ENCODE measurements at places on chromosomes 11 and 22.

DNA sequence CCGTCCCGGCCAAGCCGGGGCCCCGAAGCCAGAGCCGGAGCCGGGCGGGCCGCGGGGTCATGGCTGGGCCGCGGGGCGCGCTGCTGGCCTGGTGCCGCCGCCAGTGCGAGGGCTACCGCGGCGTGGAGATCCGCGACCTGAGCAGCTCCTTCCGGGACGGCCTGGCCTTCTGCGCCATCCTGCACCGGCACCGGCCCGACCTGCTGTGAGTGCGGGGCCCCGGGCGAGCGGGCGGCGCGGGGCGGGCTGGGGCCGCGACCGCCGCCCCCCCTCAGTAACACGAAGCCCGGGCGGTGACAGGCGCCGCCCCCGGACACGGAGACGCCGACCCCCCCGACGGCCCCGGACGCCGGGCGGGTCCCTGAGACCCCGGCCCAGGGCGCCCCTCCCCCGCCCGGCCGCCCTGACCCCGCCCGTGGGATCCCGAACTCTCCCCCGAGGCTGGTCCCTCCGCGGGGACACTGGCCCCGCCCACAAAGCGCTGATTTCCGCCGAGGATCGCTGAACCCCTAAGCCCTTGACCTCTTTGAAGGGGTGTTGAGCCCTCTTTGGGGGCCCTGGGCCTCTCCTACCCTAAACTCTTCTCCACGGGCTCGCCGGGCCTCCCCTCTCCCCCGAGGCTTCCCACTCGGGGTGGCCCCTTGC lies 389 bp downstream of the MICALL1 start:
- DNase-seq = no peak

DNA sequence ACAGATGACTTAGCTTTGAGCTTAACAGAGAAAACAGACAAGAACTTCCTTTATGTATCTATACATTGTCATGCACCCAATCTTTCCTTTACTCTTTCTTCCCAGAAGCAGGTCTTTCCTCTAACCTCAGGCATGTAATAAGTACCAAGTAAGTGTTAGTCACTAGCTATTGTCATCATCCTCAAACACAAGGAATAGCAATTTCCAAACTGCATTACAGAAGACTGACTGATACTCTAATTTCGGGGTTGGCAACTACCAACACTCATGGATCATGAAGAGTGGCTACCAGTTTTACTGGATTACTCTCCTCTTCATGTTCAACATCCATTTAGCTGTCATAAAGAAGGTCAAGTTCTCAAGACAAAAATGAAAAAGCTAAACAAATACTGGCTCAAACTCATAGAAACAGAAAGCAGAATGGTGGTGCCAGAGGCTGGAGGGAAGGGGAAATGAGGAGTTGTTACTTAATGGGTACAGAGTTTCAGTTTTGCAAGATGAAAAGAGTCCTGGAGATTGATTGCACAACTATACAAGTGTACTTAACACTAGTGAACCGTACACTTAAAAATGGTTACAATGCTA lies 111.6 kb downstream of the SIK3 start:
- DNase-seq = peak; percentile 12

DNA sequence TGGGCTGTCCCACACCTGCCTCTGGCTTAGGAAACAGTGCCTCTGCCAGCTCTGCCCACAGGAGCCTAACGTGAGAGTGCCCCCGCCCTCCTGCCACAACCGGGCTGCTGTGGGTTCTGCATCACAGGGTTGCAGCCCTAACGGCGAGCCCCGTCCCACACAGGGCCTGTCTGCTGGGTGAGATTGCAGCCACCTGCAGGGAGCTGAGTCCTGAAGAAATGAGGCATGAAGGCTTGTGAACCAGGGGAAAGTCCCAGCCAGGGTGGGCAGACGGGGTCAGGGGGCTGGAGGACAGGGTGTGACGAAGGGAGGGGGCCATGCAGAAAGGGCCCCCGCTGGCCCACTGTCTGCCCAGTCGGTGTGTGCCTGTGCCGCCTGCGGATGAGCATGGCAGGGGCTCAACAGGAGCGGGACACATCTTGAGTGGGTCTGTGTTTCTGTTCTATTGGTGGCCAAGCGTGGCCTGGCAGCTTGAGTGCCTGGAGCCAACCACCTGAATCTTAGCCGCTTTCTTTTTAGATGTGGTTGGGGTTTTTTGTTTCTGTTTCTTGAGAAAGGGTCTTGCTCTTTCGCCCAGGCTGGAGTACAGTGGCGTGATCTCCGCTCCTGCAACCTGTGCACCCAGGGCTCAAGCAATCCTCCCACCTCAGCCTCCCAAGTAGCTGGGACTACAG lies 38.9 kb downstream of the CTTN start:
- DNase-seq = no peak

- DNase-seq = no peak
These were observed 16.9 kb upstream of the TMPRSS6 start for GRCh38 chr22:37126383-37126782.

DNA sequence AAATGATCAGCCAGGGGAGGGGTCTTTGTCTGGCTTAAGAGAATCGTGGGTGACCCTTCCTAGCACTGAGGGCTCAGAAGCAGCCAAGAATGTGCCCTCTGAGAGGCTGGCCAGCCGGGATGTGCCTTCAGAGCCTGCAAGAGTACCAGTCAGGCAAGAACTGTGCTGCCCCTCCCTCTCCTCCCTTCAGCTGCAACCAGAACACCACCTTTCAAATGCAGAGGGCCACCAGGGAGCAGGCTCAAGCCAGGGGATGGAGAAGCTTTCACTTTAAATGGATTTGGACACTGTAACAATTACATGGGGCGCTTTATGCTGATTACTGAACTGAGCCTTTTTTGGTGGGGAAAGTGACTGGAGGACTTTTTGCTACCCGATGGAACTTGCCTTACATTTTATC lies 44.9 kb upstream of the TENM4 start:
- no peak for DNase-seq

DNA sequence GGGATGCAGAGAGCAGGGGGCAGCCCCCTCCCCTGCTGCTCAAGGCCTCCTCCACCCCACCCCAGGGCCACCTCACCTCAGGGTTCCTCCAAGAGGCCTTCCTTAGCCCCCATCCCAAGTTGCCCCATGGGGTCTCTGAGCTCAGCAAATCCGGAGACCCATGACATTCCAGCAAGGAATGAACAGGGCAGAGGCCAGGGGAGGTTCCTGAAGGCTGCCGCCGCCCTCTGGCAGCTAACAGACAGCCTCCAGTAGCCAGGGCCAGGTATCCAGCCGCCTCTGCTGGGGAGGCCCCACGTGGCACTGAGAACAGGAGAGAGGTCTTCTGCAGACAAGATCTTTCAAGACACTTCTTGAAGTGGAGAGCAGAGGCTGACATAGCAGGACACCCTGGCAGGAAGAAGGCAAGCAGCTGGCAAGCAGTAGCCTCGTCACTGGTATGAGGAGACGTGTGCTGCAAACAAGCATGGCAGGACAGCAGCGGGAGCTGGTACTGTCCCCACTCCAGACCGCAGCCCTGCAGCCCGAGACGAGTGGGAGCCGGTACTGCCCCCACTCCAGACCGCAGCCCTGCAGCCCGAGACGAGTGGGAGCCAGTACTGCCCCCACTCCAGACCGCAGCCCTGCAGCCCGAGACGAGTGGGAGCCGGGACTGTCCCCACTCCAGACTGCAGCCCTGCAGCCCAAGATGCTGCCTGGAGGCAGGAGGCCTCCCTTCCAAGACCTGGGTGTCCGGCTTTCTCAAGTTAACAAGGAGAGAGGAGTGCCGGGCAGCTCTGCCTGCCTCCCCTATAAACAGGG lies 190.6 kb downstream of the IGLL1 start:
- DNase-seq = no peak

GRCh38 chr11:65316227-65317024 lies 1.8 kb downstream of the CDC42EP2 start:
- DNase-seq = no peak

- DNase-seq = no peak
These were observed 120.8 kb upstream of the APOA1 start for GRCh38 chr11:116958246-116958645.

DNA sequence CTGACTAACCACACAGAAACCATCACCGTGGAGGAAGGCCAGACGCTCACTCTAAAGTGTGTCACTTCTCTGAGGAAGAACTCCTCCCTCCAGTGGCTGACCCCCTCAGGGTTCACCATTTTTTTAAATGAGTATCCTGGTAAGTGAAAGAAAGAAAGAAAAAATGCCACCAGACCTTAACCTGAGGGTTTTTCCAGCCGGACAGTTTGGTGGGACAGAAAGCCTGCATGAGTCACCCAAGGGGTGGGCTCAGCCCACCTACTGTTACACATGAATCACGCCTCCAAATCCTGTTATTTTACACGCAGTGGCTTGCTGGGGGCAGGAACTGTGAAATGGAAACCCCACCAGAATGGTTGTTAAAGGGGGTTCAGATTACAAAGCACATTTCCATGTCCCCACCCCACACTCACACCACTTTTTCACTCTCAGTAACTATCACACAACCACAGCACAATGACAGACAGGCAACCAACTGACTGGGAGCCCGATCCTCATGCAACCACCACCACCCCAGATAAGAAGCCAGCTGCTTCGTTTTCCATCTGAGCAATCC lies 11.9 kb downstream of the CRTAM start:
- no peak for DNase-seq

DNA sequence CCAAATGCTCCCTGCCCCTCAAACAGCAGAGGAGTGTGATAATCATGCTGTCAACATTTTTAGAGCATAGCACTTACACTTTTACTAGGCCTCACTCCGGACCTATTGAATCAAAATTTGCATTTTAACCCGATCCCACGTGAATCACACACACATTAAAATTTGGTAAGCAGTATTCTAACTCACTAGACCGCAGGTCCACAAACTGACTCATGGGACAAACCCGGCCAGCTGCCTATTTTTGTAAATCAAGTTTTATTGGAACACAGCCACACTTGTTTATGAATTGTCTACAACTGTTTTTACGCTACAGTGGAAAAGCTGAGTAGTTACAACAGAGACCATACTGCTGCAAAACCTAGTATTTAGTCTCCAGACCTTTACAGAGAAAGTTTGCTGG lies 43.3 kb downstream of the SNX19 start:
- DNase-seq = no peak

GRCh38 chr22:44357296-44357965 lies 44.7 kb upstream of the SHISAL1 start:
- no peak for DNase-seq

DNA sequence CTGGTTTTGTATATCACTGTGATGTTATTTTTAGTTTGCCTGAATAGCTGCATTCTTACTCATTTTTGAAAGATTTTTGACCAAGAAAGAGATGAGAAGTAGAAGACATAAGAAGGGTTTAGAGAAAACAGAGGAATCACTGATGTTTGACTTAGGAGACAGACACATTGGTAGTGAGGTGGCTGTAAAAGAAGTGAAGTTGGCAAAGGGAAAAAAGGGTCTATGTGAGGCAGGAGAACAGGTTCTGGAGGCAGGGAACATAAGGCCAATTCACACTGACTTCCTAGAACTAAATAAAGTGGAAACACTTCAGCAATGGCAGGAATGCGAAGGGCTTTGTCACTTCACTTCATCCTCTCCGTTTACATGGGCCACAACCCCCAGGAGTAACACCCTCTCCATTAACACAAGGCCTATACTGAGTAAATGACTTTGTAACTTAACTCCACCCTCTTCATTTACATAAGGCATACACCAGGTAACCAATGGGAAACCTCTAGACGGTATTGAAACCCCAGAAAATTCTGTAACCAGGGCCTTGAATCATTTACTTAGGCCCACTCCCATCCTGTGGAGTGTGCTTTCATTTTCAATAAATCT lies 36.5 kb downstream of the CTSC start:
- no peak for DNase-seq

DNA sequence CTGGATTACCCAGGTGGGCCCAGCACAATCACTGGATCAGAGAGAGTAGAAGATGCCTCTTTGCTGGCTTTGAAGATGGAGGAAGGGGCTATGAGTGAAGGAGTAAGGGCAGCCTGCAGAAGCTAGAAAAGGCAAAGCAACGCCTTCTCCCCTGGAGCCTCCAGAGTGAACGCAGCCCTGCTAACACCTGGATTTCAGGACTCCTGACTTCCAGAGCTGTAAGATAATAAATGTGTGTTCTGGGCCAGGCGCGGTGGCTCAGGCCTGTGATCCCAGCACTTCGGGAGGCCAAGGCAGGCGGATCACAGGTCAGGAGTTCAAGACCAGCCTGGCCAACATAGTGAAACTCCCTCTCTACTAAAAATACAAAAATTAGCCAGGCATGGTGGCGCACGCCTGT lies 102.4 kb downstream of the MORC2 start:
- DNase-seq = no peak

- DNase-seq = no peak
These were observed 307.7 kb downstream of the JRKL start for GRCh38 chr11:96697466-96697865.

DNA sequence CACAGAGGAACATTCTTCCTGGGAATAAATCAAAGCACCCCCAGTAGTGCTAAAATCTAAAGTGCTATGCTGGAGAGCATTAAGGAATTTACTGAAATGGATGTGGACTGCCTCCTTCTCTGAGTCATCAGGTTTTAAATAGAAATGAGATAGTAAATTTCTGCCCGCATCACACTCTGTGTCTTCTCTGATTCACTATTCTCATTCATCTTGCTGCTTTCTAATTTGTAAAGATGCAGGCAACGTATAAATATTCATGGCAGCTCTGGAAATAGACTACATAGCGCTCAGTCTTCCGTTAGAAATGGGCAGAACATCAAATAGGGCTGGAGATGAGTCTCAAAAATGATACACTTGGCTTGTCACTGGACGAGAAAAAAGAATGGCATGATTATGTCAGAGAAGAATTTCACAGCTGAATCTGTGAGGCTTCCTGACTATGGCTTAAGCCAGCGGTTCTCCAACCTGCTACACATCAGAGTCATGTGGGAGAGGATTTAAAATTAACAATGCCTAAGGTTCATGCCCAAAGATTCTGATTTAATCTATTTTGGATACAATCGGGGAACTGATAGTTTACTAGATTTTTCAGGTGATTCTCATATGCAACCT lies 178.2 kb downstream of the LRRC4C start:
- no peak for DNase-seq

GRCh38 chr22:39078329-39078728 lies 1.3 kb downstream of the APOBEC3G start:
- DNase-seq = no peak
